ENCODE measurements at places on chromosomes 7 and 10.
A peak's percentile ranks its signal among the peaks of the same experiment; 100 is the strongest.

DNA sequence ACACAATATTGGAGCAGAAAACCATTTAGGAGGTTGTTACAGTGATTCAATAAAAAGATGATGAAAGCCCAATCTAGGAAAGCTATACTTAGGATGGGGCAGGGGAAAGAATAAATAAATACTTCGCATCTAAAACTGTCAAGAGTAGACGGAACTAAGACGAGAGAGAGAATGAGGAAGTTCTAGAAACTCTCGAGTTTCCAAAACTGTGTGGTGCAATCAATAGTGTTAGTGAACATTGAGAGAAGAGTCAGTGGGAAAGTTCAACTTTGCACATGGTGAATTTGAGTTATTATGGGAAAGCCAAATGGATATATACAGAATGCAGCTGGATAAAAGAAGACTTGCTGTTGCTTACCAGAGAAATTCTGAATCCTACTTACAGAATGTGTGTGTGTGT is 133.8 kb upstream of the MEOX2 start:
- no peak for DNase-seq

- no peak for DNase-seq
Measured at GRCh38 chr10:71075086-71075758, 137.1 kb upstream of the UNC5B start.

- no peak for DNase-seq
Measured at GRCh38 chr10:79494871-79495705, 17.2 kb upstream of the EIF5AL1 start.

DNA sequence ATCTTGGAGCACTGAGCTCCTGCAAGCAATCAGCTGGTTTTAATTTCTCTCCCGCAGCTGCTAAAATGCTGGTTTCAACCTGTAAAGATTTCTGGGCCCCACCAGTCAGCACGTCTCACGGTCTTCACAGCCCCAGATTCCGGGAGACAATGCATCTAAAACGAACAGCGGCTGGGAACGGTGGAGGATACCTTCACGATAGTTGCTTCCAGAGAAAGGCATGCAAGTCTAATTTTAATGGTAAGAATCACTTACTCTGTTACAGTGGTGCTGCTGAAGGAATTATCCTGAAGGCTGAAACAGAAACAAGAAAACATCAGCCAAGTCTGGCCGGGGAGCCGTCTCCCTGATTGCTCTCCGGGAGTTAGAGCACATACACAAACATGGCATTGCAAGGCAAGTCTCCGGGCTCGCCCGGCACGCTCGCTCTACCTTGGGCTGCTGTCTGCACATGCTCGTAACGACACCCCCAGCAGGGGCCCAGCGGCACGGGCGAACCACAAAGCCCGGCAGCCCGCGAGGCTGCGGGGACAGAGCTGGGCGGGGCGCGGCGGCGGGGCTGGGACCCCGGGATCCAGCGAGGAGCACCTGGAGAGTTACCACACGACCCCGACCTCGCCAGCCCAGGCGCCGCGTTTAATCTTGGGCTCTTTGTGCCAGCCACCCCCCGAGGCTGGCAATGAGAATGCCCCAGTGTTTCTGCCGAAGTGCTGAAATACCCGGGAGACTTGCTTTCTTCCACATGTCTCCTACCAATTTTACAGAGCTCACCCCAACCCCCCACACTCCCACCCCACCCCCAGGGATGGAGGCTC is at the start of gene FAM13C:
Gene FAM13C (minus strand): TSS at position 406 of the 815 bp plus-strand sequence. CDS start 89 bp downstream, at position 317.
- DNase-seq, result no peak

DNA sequence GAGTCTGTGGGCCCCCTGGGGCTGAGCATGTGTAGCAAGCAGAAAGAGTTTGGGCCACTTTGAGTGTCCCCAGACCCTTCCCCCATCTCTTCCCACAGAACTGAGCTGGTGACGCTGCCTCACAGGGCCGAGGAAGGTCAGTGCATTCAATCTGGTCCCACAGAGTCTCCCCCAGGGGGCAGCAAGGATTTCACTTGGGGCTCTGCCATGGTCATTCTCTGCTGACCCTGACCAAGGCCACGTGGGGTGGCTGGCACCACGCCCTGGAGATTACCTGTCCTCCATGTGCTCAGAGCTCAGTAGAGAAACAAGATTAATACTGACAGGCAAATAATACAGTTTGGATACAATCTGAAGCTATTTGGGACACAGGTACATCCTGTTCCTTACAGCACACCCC is 30.2 kb downstream of the ADRA2A start:
- no peak for DNase-seq

GRCh38 chr7:118184565-118184940 is 589 bp downstream of the LSM8 start:
- DNase-seq, result no peak

DNA sequence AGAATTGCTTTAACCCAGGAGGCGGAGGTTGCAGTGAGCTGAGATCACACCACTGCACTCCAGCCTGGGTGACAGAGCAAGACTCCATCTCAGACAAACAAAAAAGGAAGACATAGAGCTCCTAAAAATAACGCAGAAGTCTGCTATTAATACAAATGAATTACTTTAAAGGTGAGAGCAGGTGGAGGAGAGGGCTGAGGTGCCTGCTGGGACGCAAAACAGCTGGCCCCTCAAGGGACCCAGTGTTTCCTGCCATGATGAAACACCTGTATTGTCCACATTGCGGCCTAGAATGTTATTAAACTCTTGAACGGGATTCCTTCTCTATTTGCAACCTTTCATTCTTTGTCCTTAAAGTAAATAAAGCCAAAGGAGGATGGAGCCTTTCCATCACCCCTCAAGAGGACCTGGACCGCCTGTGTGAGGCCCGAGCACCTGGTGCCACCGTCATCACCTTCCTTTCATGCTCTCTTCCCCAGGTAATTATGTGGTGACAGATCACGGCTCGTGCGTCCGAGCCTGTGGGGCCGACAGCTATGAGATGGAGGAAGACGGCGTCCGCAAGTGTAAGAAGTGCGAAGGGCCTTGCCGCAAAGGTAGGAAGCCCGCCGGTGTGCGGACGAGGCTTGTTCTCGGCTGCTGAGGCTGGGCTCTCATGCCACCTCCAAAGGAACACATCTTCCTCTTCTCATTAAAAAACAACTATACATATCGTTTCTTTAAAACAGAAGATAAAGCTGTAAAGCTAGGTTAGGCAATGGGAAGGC is 136.7 kb downstream of the EGFR start:
- no peak for DNase-seq

- no peak for DNase-seq
Measured at GRCh38 chr7:139075871-139076686, 33.4 kb downstream of the ZC3HAV1 start.

DNA sequence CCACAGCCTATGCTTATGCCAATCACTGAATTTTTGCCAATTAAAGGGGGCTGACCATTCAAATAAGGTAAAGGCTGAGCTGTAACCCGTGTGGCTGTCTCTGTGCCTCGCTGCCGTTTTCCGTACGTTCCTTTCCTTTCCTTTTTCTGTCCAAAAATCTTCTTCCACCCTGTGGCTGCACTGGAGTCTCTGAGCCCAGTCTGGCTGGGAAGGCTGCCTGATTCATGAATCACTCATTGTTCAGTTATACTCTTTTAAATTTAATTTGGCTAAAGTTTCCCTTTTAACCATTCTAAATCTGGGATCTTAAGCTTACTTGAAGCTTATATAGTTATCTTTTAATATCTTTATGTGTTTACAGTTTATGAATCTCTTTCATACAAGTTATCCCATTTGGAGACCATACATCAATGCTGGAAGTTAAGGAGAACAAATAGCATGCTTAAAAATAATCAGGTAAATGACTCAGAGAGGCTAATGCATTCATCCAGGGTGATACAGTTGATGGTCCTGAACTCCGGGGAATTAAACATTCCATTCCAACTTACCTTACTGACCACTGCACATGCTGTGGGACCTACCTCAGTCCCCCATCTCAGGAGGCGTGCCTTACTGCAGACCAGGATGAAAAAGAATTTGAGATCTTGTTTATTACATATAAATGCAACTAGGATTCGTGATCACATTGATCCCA is 385.3 kb upstream of the ADARB2 start:
- DNase-seq, result no peak

DNA sequence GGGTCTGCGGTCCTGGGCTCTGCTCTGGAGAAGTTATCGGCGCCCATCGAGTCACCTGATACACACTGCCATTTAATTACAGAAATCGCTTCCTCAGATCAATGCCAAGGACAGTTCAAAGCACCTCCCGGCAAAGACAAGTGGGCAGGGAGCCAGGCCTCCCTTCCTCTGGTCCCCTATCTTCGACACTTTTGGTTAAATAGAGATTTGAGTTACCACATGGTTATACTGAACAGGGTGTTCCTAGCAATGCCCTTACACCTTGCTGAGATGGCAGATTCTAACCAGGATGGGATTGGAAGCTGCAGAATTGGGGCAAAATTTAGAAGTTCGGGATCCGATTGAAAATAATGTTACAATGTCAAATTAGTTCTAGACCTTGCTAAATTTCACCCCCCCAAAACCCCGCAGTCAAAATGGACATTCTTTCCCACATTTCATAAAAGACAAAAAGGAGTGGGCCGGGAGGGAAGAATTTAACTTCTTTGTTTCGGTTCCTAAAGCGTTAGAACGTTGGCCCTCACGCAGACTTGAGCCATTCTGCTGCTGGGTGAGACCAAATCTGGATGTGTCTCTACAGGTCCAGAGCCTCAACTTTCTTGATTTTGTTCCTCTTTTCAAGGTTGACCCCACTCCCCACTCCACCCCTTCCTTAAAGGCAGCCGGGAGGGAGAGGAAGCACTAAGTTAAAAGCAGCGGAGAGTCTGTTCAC is 2.2 kb upstream of the DLX5 start:
- no peak for DNase-seq

DNA sequence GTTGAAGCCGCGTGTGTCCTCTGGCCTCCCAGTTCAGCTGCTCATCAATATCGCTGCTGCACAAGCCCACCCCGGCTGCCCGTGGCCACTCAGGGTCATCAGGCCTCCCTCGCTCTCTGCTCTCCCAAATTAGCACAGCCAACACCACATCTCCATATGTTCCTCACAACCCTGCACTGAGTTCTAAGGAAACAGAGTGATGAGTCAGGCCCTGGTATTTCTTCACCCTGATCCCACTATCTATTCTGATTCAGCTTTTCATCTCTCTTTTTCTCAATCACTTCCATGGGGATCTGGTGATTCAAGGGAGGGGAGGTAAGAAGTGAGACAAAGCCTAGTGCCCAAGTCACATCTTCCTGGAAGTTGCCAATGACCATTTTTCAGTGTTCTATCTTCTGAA is 23.8 kb downstream of the CYTH3 start:
- no peak for DNase-seq

- DNase-seq, result no peak
Measured at GRCh38 chr10:102538811-102539210, 35.0 kb downstream of the SUFU start.

- peak; percentile 74 for DNase-seq
Measured at GRCh38 chr7:20596653-20597052, 18.8 kb upstream of the ABCB5 start.

DNA sequence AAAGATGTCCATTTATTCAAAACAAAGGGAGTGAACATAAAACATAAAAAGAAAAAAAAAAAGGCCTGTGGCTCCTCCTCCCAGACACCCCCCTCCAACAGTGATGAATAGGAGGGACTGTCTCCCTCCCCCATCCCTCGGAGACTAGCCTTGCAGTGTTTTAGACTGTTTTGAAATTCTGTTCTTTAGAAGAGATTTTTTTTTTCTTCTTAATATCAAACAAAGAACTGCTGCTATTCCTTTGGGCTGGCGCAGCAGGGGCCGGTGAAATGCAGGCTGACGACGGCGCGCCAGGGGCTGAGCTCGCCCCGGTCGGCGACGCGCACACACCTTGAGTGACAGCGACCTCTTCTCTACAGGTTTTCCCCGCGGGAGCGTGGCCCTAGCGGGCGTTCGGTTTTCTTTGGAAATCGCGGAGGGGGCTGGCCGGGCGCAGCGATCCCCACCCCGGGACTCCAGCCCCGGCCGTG is at the start of gene LANCL2:
Gene LANCL2 (plus strand): TSS at position 133 of the 470 bp plus-strand sequence. CDS start 689 bp downstream, outside the sequence.
- no peak for DNase-seq

GRCh38 chr7:30140456-30140855 is 5.7 kb downstream of the MTURN start:
- no peak for DNase-seq

DNA sequence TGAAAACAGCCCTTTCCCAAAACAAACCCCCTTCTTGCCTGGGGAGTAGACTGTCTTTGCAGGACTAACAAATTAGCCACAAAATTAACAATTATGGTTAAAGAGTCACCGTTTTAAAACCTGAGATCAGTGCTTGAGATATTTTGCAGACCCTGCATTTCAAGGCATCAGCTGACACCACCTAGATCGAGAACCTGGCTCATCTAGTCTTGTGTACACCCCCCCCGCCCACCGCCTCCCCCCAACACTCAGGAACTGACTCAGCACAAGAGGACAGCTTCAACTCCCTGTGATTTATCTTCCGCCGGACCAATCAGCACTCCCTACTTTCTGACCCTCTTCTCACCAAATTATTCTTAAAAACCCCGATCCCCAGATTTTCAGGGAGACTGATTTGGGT is 737.1 kb downstream of the PHTF2 start:
- no peak for DNase-seq

GRCh38 chr7:117950601-117951260 is 77.5 kb upstream of the CTTNBP2 start:
- no peak for DNase-seq

GRCh38 chr7:56007891-56008290 is 43.4 kb downstream of the PSPH start:
- DNase-seq, result no peak

DNA sequence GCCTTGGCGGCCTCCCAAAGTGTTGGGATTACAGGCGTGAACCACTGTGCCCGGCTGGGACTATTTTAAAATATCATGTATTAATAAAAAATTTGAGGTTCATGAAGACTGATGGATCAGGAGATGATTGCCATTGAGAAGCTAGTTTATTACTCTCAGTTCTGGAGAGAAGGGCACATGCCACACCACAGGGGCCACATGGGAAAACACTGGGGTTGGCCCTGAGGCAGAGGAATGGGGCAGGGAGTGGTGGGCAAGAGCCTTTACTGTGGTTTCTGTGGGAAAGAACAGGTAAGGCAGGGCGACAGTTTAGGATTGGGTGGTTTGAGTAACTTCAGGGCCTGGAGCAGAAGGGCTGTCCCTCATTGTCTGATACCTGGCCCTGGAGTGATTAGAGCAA is 6.8 kb upstream of the TBRG4 start:
- no peak for DNase-seq

DNA sequence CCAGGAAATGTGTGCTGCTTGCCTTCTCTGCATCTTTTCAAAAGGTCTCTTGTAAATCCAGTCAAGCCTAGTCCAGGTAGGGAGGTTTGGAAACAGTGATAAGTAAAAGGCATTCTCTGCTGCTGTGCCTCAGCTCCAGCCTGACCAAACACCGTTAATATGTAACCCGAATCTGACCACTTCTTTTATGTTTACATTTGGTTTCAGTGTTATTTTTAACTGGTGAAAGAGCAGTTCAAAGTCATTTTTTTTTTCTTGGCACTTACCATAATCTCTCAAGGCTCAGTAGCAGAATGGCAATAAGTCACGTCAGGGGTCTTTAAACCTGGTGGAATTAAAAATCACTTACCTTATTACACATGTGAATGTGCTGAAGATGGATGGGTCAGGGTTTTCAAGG is 216.8 kb downstream of the PTEN start:
- no peak for DNase-seq

- no peak for DNase-seq
Measured at GRCh38 chr10:17528306-17528862, 74.0 kb upstream of the ST8SIA6 start.

- no peak for DNase-seq
Measured at GRCh38 chr7:103622274-103622673, 176.3 kb upstream of the SLC26A5 start.

Data from epithelial cell of prostate (primary cell).